ENCODE measurements at places on chromosomes 6 and 20.

DNA sequence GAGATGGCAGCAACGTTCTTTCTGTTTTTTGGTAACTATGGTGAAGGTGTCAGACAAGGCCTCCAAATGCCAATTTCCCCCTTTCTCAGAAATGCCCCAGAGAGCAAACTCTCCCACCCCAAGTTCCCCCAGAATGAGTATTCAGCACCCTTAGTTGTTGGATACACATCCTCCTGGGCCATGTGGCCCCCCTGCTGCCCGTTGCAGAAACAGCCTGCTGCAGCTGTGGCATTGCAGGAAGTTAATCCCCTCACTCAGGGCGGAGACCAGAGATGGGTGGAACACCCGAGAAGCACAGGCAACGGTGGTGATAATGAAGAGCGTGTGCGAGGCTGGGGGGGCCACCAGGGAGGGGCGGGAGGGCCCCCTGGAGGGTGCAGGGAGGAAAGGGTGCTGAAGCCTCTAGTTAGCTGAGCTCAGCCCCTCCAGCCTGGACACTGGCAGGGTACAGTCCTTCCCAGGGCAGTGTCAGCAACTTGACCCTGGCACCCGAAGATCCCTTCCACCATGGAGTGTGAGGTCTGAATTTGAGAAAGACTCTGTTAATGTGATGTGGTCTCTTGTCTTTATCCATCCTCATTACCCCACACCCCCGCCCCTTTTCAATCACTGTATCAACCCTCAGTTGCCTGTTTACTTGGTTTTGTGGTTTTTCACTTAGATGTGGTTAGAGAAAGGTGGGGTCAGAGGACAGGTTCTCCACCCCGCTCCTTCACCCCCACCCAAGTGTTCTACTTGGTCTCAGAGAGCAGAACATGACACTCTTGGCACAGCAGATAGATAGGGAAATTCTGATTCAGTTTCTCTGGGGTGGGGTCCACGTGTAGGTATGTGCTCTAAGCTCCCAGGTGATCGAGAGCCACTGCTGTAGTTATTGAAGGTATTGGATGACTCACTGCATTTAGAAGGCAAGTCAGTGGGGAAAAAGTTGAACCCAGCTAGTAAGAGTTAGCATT, 208.8 kb upstream of the SUPT3H start:
- no peak for DNase-seq
- H3K36me3 ChIP-seq, result no peaks in the 10 kb centered on the region
- no peak overlapping the region for H3K27ac ChIP-seq
- H3K4me3 ChIP-seq, result no peak overlapping the region

- H3K36me3 ChIP-seq, result peaks cover 5% of the 10 kb centered on the region
- H3K27me3 ChIP-seq, result peaks cover 74% of the 10 kb centered on the region
- H3K4me3 ChIP-seq, result peak overlapping the region; percentile 67
- H3K4me1 ChIP-seq, result peaks cover 14% of the 10 kb centered on the region
Observed at GRCh38 chr6:170291271-170292110, 613 bp upstream of the DLL1 start.

DNA sequence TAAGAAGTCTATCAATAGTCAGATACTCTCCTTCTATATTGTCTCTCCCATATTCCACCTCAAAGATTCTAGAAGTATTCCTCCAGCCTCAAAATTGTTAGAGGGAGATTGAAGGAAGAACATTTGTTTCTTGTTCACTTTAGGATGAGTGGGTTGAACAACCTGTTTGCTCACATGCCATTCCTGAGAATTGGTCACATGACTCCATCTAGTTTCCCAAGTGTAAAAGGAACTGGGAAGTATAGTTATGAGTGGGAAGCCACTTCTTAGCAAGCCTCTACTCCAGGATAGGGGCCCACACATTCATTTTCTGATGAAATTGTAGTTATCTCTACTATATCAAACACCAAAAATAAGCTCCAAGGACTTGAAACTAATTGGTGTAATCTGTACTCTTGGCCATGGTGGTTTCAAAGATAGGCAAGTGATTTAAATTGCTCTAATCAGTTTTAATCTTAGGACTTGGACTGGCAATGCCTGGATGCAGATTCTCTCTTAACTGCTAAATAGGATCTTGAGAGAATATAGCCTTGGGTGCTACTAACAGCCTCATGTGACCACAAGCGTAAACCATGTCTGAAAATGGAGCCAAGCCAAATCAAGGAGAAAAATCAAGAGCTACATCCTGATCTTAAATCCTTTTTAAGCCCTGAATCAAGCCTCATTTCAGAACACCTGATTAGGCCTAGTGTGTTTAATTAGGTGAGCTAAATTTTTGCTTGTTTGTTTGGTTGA, 758.7 kb upstream of the MAN1A1 start:
- no peak overlapping the region for H3K27ac ChIP-seq
- H3K27me3 ChIP-seq, result no peaks in the 10 kb centered on the region
- no peaks in the 10 kb centered on the region for H3K4me1 ChIP-seq
- DNase-seq, result no peak
- no peaks in the 10 kb centered on the region for H3K36me3 ChIP-seq

GRCh38 chr6:56766806-56767178, 124.1 kb upstream of the DST start:
- H3K27me3 ChIP-seq, result no peaks in the 10 kb centered on the region
- no peak for DNase-seq
- no peak overlapping the region for H3K4me3 ChIP-seq
- H3K4me1 ChIP-seq, result peaks cover 23% of the 10 kb centered on the region
- H3K27ac ChIP-seq, result peak overlapping the region; percentile 54

GRCh38 chr20:48024539-48024938, 239.3 kb upstream of the SULF2 start:
- H3K27me3 ChIP-seq, result no peaks in the 10 kb centered on the region
- DNase-seq, result no peak
- peaks cover 29% of the 10 kb centered on the region for H3K4me1 ChIP-seq
- peak overlapping the region; percentile 96 for H3K27ac ChIP-seq
- H3K4me3 ChIP-seq, result peak overlapping the region; percentile 78

DNA sequence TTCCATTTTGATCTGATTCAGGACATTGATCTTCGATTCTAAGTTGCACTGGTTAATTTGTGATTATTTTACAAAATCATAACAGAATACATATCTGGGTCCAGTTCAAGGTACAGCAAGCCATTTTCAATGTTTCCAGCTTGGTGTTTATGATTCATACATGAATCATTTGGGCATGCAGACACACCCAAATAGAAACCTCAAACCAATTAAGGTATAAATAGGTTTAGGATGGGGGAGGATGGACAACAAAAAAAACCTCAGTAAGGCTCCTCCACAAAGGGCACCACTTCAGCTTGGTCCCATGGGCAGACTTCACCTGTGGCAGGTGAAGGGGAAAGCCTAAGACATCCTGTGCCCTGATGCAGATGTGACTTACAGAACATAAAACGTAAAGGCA, 192.7 kb downstream of the KHDC1L start:
- no peaks in the 10 kb centered on the region for H3K27me3 ChIP-seq
- peaks cover 10% of the 10 kb centered on the region for H3K36me3 ChIP-seq
- H3K27ac ChIP-seq, result peak overlapping the region; percentile 93
- peak; percentile 64 for DNase-seq

- no peaks in the 10 kb centered on the region for H3K36me3 ChIP-seq
- no peak overlapping the region for H3K4me3 ChIP-seq
- no peak overlapping the region for H3K27ac ChIP-seq
- H3K27me3 ChIP-seq, result no peaks in the 10 kb centered on the region
Observed at GRCh38 chr20:50651676-50652075, 39.7 kb downstream of the RIPOR3 start.

- no peak overlapping the region for H3K4me3 ChIP-seq
- H3K4me1 ChIP-seq, result no peaks in the 10 kb centered on the region
- H3K36me3 ChIP-seq, result no peaks in the 10 kb centered on the region
- H3K27ac ChIP-seq, result no peak overlapping the region
- no peaks in the 10 kb centered on the region for H3K27me3 ChIP-seq
Observed at GRCh38 chr20:53409447-53409717, 184.3 kb downstream of the ZNF217 start.

- no peaks in the 10 kb centered on the region for H3K27me3 ChIP-seq
- H3K27ac ChIP-seq, result no peak overlapping the region
- no peak for DNase-seq
- no peaks in the 10 kb centered on the region for H3K36me3 ChIP-seq
- no peak overlapping the region for H3K4me3 ChIP-seq
Observed at GRCh38 chr6:124903797-124904196, 58.4 kb upstream of the RNF217 start.

DNA sequence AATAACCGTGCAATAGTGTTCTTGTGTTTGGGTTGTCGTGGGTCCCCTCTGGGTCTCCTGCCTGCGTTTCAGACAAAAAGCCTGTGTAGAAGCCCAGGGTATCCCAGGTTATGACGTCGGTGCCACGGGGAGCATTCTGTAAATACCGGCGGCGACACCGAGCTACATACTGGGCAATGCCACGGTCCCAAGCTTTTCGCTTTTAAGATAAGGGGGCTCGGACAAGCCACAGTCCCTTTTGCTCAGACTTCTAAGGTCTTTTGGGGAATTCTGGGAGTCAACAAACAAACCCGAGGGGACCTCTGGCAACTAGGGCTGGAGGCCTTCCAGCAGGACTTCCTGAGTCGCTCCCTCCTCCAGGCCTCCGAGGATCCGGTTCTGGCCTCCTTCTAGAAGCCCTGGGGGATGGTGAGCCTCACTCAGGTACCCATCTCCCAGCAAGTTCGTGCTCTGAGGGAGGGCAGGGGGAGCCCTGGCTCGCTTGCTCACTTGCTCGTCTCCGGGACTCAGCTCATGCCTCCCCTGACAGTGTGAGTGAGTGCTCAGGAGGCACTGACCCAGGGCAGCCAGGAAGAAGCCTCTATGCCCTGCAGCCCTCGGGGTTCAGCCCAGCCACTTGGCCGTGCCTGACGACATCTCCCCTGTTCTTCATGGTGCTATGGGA, 62.4 kb upstream of the MRPS10 start:
- no peaks in the 10 kb centered on the region for H3K27me3 ChIP-seq
- DNase-seq, result peak; percentile 89
- peaks cover 35% of the 10 kb centered on the region for H3K36me3 ChIP-seq
- peaks cover 34% of the 10 kb centered on the region for H3K4me1 ChIP-seq
- H3K4me3 ChIP-seq, result peak overlapping the region; percentile 52

DNA sequence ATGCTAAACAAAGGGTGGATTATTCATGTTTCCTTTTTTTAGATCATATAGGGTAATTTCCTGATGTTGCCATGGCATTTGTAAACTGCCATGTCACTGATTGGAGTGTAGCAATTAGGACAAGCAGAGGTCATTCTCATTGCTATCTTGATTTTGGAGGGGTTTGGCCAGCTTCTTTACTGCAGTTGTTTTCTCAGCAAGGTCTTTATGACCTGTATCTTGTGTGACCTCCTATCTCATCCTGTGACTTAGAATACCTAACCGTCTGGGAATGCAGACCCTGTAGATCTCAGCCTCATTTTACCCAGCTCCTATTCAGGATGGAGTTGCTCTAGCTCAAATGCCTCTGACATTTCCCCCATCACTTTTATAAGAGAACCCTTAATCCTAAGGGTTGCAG, 53.6 kb downstream of the CDS2 start:
- no peaks in the 10 kb centered on the region for H3K27me3 ChIP-seq
- H3K27ac ChIP-seq, result no peak overlapping the region
- H3K36me3 ChIP-seq, result peaks cover 36% of the 10 kb centered on the region
- no peak for DNase-seq
